Thymus (tissue), 14 donors: ENCODE measurements at places on chromosomes 1 and 21. TPM values are rescaled to one million over a fixed set of nuclear protein-coding genes. Genes with fewer than 3 reads are reported as not detected.

DNA sequence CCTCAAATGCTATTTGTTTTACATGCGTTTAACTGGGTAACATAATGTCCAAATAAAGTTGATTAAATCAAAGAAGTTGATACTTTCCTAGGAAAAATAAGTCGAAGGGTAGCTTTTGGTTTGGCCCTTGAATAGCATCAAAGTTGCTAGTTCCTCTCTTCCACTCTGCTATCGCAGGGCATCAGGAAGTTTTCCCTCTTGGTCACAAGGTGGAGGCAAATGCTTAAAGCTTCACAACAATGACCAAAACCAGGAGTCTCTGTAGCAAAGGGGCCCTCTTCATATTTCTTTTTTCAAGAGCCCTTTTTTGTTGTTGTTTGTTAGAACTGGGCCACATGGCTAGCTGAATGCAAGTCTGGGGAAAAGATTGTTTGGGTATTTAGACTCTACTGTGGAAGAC lies 668.4 kb downstream of the KCNT2 start:
- no peaks in the 10 kb centered on the region for H3K27me3 ChIP-seq
- H3K36me3 ChIP-seq = no peaks in the 10 kb centered on the region
- no peaks in the 10 kb centered on the region for H3K4me1 ChIP-seq
- no peak overlapping the region for H3K27ac ChIP-seq
- DNase-seq = no peak

DNA sequence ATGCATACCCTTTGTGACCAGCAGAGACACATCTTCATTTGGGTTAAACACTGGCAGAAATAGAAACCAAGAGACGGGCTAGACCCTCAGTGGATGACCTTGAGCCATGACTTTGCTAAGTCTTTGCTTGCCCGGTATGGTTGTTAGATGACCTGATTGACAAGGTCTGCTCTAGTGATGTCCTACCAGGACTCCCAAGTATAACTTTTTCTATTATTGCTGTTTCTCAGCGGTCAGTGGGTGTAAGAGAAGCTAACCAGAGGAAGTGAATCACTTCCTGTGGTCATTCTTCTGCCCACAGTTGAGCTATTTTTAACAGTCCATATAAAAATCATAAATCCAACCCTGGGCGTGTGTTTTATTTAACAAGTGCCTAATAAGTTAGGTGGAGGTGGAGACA lies 126.2 kb upstream of the ETS2 start:
- H3K27me3 ChIP-seq = no peaks in the 10 kb centered on the region
- H3K4me1 ChIP-seq = no peaks in the 10 kb centered on the region
- H3K27ac ChIP-seq = no peak overlapping the region
- DNase-seq = no peak

DNA sequence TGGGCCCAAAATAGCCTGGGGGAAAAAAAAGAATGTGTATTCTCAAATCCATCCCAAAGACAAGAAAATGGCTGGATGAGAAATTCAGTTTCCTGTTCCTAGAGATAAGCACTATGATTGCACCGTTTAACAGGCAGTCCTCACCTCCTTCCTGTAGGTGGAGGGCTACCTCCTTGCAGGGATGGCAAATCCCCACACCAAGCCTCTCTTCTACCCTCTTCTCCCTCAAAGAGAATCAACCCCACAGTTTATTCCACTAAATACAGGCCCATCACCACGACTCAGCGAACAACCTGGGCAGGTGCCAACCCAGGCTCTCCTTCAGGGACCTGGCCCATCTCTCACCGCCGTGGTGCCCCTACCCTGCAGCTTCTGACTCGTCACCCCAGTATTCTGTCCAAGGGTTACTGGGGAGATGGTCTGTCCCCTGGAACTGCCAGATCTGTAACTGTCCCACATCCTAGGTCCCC lies 3.4 kb upstream of the CHD5 start:
- H3K27ac ChIP-seq = no peak overlapping the region
- peaks cover 16% of the 10 kb centered on the region for H3K36me3 ChIP-seq
- no peak overlapping the region for H3K4me3 ChIP-seq
- peaks cover 4% of the 10 kb centered on the region for H3K4me1 ChIP-seq
- DNase-seq = no peak
- peaks cover 36% of the 10 kb centered on the region for H3K27me3 ChIP-seq

DNA sequence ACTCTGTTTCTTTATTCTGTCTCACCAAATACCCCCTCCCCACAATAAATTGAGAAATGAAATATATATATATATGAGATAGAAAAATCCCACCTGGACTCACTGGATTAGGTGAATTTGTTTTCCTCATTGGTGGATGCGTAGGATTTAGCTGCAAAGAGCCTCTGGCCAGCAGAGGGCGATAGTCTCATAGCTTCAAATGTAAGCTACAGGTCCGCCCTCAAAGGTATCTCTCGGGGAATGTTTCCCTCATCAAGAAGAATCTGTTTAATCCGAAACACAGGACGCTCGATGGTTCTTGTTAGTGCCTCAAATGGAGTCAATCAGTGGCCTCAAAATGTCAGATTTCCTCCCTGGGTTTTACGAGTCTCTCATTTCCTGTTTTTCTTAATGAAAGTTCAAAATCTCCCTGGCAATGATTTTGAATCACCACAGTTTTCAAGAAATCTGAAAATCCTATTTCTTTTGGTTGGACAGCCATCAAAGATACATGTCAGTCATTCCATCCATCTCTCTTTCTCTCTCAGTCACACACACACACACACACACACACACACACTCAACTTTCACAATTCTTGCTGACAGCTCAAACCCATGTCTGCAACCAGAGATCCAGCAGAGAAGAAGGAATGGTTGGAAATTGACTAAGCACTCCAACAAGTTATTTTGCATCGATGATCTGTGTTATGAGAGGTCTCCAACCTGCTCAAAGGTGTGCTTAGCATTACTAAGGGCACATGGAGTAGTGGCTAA lies 13.9 kb upstream of the CAMK1G start:
- H3K27ac ChIP-seq = no peak overlapping the region
- peak; percentile 74 for DNase-seq
- H3K4me1 ChIP-seq = no peaks in the 10 kb centered on the region
- no peak overlapping the region for H3K4me3 ChIP-seq

- DNase-seq = no peak
- no peak overlapping the region for H3K27ac ChIP-seq
- H3K4me3 ChIP-seq = no peak overlapping the region
- H3K27me3 ChIP-seq = no peaks in the 10 kb centered on the region
- no peaks in the 10 kb centered on the region for H3K36me3 ChIP-seq
- H3K4me1 ChIP-seq = no peaks in the 10 kb centered on the region
These were observed 129.1 kb downstream of the S1PR1 start for GRCh38 chr1:101365878-101366277.

- DNase-seq = no peak
- no peaks in the 10 kb centered on the region for H3K36me3 ChIP-seq
- H3K4me1 ChIP-seq = no peaks in the 10 kb centered on the region
- no peak overlapping the region for H3K4me3 ChIP-seq
- H3K27ac ChIP-seq = no peak overlapping the region
These were observed 13.5 kb downstream of the ZBTB18 start for GRCh38 chr1:244064621-244065020.

DNA sequence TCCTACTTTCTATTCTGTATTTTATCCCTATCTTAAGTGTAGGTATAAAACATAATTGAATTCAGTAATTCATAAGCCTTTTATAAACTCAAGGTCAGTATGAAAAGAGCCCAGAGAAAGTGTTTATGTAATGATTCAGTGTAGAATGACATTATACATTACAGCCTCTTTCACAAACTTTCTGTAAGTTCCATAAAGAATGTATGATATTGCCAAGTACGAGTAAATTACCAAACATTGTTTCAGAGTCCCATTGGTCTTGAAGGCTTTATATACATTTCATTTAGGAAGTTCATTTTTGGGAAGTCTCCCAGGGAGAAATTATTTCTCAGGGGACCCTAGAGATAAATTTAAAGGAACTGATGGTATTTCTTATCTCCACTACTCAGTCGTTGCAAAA lies 37.8 kb upstream of the VAMP3 start:
- no peaks in the 10 kb centered on the region for H3K27me3 ChIP-seq
- H3K4me3 ChIP-seq = no peak overlapping the region
- H3K36me3 ChIP-seq = no peaks in the 10 kb centered on the region

GRCh38 chr1:228373681-228374571 lies 32.7 kb downstream of the TRIM11 start:
- no peak for DNase-seq
- H3K36me3 ChIP-seq = no peaks in the 10 kb centered on the region
- H3K27me3 ChIP-seq = peaks cover 20% of the 10 kb centered on the region
- no peak overlapping the region for H3K4me3 ChIP-seq
- no peak overlapping the region for H3K27ac ChIP-seq

DNA sequence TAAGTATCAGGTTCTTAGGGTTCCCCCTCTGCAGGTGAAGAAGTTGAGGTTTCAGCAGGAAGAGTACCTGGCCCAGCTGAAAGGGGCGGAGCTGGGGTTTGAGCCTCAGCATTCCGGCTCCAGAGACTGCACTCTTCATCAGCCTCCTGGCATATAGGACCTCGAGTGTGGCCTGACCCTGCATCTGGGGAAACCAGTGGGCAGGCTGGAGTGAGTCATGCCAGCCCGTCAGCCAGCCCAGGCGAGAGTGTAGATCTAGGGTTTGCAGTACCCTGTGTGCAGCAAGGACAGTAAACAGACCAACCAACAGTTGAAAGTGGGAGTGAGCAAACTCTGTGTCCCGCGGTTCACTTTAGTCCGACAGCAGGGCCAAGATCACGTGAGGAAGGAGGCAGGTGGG lies 14.1 kb downstream of the MFSD2A start:
- no peak overlapping the region for H3K4me3 ChIP-seq
- no peak for DNase-seq
- no peaks in the 10 kb centered on the region for H3K27me3 ChIP-seq

- H3K27ac ChIP-seq = no peak overlapping the region
- peak overlapping the region; percentile 75 for H3K4me3 ChIP-seq
- H3K36me3 ChIP-seq = no peaks in the 10 kb centered on the region
- H3K27me3 ChIP-seq = no peaks in the 10 kb centered on the region
- peaks cover 28% of the 10 kb centered on the region for H3K4me1 ChIP-seq
These were observed 1.7 kb downstream of the EXOC8 start for GRCh38 chr1:231335663-231336602.

GRCh38 chr1:203069030-203069747 lies 16.6 kb downstream of the MYOG start:
- no peaks in the 10 kb centered on the region for H3K4me1 ChIP-seq
- no peak overlapping the region for H3K27ac ChIP-seq
- DNase-seq = no peak
- peaks cover 16% of the 10 kb centered on the region for H3K27me3 ChIP-seq
- H3K36me3 ChIP-seq = no peaks in the 10 kb centered on the region

DNA sequence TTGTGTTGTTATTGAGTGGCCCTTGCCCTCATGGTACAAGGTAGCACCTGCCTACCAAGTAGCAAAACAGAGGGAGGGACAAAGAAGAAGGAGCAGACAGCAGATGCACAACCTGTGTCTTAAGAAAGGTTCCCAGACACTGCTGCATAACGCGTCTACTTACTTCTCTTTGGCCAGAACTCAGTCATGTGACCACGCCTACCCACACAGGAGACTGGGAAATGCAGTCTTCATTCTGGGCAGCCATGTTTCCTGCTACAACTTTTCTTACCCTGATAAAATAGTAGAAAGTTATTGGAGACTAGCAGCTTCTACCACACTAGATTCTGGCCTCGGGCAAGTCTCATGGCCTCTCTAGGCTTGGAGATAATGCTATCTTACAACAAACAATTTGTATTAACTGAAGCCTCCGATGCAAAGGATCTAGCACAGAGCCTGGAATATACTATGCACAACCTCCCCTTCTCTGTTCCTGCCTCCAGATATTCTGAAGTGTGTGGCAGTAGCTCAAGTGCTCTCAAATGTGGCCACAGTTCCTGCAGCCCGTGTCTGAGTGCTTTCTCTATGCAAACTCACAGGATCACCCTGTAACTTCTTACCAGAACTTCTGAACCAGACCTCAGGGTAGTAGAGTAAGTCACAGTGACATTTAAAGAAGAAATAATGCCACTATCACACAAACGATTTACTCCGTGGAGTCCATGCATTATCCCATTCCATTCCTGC lies 34.1 kb upstream of the BTG2 start:
- H3K36me3 ChIP-seq = no peaks in the 10 kb centered on the region
- peak overlapping the region; percentile 72 for H3K27ac ChIP-seq
- H3K4me3 ChIP-seq = peak overlapping the region; percentile 10
- peak; percentile 79 for DNase-seq
- peaks cover 83% of the 10 kb centered on the region for H3K4me1 ChIP-seq

Gene GRIK1
- 0.05 TPM for total RNA-seq

Gene HSPB7
- total RNA-seq = under 0.01 TPM

Gene INTS7
- 15.4 TPM for total RNA-seq
